ENCODE measurements at places on chromosomes 5 and 9.

- no peak for DNase-seq
These were observed 65.9 kb downstream of the HABP4 start for GRCh38 chr9:96515621-96516470.

GRCh38 chr5:147906326-147907095, at the start of gene C5orf46:
C5orf46 (minus strand) TSS chr5:147906538; CDS start chr5:147906501, 37 bp downstream.
- no peak for DNase-seq

- DNase-seq: no peak
These were observed 94.7 kb downstream of the MYO10 start for GRCh38 chr5:16841416-16841815.

DNA sequence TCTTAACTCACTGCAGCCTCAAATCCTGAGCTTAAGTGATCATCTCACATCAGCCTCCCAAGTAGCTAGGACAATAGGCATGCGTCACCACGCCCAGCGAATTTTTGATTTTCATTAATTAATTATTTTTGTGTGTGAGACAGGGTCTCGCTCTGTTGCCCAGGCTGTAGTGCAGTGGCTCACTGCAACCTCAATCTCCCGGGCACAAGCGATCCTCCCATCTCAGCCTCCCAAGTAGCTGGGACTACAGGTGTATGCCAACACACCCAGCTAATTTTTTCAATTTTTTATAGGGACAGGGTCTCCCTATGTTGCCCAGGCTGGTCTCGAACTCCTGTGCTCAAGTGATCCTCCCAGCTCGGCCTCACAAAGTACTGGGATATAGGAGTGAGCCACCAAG, 41.4 kb downstream of the UBAP1 start:
- DNase-seq: no peak

DNA sequence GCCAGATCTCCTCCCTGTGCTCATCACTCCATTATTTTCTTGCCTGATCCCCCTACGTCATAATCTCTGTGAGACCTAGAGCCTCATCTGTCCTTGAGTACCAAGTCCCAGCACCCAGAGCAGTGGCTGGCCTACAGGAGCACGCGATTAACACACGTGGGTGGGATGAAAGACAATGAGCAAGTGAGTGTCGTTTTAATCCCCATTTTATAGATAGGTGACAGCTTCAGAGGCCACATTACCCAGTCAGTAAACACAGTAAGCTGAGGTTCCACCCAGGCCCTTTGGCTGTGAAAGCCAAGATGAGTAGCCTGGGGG, 17.3 kb downstream of the TRUB2 start:
- DNase-seq: no peak

GRCh38 chr9:23621188-23621587, 204.9 kb downstream of the ELAVL2 start:
- DNase-seq: no peak

GRCh38 chr5:67350185-67350584, 153.6 kb upstream of the CD180 start:
- no peak for DNase-seq

DNA sequence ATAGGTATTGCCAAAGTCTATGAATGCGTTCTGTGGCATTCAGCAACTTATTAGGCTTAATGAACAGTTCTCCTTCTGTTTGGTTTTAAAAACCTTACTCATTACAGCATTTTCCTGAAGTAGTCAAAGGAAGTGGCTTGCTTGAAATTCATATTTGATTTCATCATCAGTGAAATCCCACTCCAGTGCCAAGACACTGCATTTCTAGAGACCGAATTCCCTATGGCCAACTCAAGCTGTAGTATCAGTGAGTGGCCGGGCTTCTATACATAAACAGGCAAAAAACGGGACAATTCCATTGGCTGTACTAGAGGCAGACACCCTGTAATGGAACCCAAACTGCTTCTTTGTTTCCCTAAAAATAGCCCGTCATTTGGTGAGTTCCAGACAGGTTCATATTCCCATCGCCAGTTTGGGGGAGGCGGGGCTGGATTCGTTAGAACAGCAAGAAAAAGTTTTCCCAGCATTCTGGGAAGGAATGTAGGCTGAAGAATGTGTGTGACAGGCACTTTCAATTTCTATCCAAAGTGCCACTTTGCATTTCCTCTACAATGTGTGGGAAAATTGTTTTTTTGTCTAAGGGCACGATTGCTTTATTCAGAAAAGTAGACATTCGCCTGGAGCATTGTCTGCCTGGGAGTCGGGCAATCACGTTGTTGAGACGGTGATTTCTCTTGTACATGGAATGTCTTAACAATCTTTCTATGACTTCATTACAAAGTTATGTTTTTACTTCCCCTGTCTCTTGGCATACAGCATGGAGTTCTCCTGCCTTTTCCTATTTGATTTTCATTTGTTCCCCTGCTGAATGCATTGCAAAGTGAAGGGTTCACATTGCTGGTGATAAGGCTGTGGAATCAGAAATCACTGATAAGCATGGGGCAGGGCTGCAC, 141.8 kb upstream of the MAST4 start:
- DNase-seq: no peak

GRCh38 chr5:109713453-109713852, 23.7 kb downstream of the MAN2A1 start:
- DNase-seq: no peak

GRCh38 chr9:69115621-69116020, 58.5 kb upstream of the TJP2 start:
- no peak for DNase-seq

Data from CD4-positive, alpha-beta T cell treated with Interleukin-12 subunit alpha and Interleukin-12 subunit beta, for 1 hour (primary cell).